WTC11 (cell line): ENCODE measurements at places on chromosomes 5 and 9.

DNA sequence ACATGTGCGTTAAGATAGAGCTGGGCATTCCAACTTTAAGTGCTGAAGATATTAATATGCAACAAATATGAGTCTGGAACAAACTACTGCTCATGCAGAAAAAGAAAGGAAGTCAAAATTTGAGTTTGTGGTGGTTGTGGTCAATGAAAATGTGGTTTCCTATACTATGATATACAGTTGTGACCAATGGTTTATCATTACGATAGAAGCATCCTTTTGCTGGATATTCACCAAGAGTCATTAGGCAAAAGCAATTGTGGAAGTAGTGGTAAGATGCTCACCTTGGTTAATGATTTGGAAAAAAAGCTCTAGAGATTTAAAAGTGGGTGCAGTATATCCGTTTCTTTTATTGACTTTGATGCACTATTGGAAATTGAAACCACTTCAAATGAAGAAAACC, 1007.0 kb downstream of the NR2F1-AS1 start:
- no peak for DNase-seq

DNA sequence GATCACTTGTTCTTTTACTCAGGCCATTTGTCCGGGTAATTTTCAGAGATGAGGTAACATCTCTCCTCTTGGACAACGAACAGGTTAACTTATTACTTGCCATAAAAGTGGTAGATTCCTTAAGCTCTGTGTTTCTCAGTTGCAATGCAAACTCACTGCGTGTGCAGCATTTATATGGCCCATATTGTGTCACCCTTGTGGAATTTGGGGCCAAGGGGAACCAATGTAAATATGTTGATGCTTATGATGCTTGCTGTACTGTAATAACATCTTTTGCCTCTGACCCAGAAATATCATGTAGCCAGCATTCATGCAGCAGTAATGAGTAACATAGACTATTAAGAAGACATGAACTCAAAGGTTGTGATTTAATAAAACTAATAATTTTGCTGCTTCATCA, 175.8 kb downstream of the ADAMTS6 start:
- DNase-seq: no peak

- DNase-seq: no peak
These were observed 104.4 kb downstream of the FRMD3 start for GRCh38 chr9:83433846-83434245.

GRCh38 chr5:98963019-98963418, 34.2 kb upstream of the CHD1 start:
- DNase-seq: no peak

- no peak for DNase-seq
These were observed 133.8 kb downstream of the SPOCK1 start for GRCh38 chr5:137365126-137365865.

DNA sequence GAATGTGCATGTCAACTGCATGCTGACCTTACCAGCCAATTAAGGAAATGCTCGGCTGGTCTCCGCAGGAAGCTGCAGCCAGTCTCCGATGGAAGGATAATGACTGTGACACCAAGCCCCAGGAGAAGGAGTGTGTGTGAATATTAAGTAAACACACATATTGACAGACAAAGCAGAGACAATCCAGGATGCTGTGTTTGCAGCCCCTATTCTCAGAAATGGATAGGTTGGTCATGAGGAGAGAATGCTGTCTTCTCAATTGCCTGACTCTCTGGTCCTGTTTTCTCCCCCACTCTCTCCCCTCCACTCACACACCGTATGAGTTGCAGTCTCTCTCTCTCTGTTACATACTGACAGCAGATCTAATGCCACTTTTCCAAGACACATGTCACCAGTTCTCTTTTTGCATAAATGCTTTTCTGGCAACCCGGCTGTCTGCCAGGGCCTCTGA, 85.7 kb downstream of the EPB41L4A start:
- DNase-seq: no peak
